ENCODE measurements at places on chromosomes 16 and 17. TPM values are rescaled to one million over a fixed set of nuclear protein-coding genes. Genes with fewer than 3 reads are reported as not detected.

ENPP7 gene
- total RNA-seq: not detected

- no peak for DNase-seq
These were observed 6.9 kb downstream of the PLLP start for GRCh38 chr16:57277586-57277985.

- no peak for DNase-seq
These were observed 36.3 kb downstream of the MYO18A start for GRCh38 chr17:29143894-29144293.

- no peak for DNase-seq
These were observed 7.1 kb downstream of the ANKFN1 start for GRCh38 chr17:56160422-56160821.

DNA sequence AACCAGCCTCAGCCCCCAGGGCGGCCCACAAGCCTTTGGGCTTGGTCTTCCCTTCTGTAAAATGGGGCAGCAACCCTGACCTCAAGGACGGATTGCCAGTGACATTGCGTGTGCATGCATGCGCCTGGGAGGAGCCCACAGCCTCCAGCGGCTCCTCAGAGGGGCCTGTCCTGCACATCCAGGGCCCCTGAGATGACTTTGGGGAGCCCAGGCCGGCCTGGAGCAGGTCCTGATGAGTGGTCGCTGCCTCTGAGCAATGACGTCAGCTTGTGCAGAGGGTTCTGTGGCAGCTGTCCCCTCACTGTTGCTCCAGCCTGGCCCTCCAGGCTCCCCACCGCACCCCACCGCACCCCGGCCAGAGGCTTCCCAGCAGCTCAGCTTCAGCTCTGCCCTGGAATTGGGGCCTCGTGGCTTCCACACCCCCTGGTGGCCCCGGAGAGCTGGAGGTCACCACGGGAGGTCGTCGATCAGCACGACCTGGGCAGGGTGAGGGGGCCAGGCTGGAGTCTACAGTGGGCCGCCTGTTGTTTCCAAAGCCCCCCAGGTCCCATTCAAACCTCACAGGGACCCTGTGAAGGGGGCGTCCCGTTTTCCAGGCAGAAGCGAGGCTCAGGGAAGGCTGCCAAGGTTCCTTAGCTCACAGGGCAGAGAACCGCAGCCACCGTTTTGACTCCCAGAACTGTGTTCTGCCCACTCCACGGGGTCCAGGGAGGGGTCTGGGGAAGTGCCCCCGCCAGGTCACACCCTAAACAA is 341.8 kb downstream of the SEC14L1 start:
- DNase-seq: no peak

FOXJ1 gene
- total RNA-seq: not detected

DNA sequence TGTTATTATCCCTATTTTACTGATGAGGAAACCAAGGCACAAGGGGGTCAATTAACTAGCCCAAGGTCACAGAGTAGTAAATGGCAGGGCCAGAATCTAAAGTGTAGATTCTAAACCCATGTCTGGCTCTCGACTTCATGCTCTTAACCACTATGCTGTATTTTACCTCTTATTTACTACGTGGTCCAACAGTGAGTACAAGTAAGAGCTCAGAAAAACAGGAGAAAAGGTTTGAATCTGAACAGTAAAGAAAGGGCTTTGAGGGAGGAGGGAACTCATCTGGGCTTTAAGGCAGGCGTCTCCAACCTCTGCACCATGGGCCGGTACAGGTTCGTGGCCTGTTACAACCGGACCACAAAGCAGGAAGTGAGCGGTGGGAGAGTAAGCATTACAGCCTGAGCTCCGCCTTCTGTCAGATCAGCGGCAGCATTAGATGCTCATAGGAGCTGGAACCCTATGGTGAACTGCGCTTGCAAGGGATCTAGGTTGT is 62.9 kb downstream of the SMURF2 start:
- DNase-seq: no peak

DNA sequence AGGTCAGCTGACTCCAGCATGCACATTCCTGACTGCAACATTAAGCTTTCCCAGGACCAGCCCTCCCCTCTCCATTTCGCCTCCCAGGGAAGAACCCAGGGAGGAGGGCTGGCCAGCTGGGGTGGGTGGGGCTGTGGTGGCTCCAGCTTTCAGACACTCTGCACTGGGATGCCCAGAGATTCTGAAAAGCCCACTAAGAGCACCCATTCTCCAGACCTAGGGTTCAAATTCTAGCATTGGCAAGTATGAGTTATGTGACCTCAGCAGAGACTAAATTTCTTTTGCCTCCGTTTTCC is 7.8 kb downstream of the DLX3 start:
- DNase-seq: no peak

GP1BA gene
- not detected for total RNA-seq

- no peak for DNase-seq
These were observed 17.7 kb downstream of the BCL7C start for GRCh38 chr16:30875871-30876801.

LRRC36 gene
- total RNA-seq: 2.8 TPM

SRP68 gene
- 62.0 TPM for total RNA-seq

- DNase-seq: no peak
These were observed 69.7 kb upstream of the FA2H start for GRCh38 chr16:74844041-74844980.

- DNase-seq: peak; percentile 40
These were observed 6.0 kb downstream of the CPSF4L start for GRCh38 chr17:73255671-73256181.

GSE1 gene
- total RNA-seq: 181 TPM

DNA sequence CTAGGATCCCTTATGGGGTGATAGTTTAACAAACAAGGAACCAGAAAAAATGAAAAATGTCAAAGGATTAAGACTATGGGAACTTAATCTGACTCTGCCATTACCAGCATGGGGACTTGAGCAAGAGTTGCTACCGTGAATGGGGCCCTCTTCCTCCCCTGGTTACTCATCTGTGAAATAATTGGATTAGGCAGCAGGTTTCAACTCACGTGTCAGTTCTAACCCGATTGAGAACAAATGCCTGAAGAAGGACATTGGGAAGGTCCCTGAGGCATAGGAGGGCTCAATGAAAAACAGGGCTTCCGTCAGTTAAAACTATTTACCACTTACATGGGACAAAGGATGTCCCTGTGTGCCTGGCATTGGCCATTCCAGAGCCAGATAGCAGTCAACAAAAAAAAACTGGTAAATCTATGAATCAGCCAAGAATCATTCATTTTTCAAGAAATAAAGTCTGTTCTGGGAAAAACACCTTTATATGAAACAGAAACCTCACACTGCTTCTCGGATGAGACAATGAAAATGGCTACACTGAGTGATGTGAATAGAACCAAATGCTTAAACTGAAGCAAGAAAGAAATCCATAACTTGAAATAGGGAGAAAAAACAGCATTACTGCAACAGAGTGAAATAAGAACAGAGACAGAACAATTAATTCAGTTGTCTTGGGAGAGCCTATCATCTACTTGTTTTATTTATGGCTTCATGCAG is 104.3 kb downstream of the ADAMTS18 start:
- DNase-seq: no peak

GRCh38 chr16:31355431-31356100 is 590 bp downstream of the ITGAX start:
- no peak for DNase-seq

DNA sequence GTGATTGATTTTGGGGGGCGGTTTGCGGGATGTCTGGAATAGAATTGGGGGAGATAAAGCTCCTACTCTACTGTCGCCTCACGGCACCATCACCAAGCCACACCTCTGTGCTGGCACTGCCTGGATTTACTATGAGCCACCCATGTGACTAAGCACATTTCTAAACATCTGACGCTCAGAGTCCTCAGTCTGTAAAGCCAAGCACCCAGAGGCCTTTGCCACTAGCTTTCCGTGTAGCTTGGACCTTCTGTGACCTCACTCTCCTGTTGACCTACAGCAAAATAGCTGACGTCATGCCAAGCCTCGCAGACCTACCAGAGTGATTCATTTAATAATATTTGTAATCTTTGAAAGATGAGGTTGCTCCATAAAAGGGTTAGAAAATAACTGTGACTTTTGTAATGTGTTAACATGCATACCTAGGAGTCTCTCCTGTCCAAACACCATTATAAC is 38.5 kb upstream of the MYOCD start:
- DNase-seq: peak; percentile 23

SHPK gene
- 25.5 TPM for total RNA-seq

SHISA9 gene
- not detected for total RNA-seq

- no peak for DNase-seq
These were observed 66.2 kb downstream of the TMEM132E start for GRCh38 chr17:34645594-34645993.

DNA sequence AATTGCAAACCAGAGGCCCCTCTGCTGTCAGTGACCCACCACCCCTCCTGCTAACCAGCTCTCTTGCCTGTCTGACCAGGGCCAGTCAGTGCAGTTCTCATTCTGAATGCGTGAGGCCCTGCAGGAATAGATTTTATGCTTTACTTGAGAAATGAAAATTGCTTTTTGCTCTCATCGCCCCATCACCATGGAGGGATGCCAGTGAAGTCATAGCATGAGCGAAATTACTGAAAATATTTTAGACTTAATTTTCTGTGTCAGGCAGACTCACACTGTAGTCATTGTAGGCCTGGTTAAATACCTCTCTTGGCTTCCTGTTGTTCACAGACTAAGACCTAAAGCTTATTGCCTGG is 490.5 kb upstream of the CDH5 start:
- no peak for DNase-seq

WNT9B gene
- total RNA-seq: 0.36 TPM

GRCh38 chr17:78933025-78933958 is 8.1 kb upstream of the TIMP2 start:
- DNase-seq: no peak

DNA sequence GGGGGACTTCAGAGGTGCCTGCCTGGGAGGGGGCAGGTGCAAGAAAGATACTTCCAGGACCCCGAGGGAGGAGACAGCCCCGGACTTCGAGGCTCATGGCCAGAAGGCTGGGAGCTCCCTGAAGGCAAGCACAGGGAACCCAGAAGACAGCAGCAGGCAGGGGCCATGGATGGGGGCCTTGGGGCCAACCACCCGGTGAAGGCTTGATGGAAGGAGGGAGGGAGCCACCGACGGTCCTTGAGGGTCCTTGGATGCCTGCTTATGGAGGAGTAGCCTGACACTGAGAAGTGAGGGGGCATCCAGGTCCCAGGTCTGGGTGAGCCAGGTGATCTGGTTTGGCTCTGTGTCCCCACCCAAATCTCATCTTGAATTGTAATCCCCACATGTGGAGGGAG is 89.7 kb downstream of the SEC14L1 start:
- DNase-seq: no peak

- DNase-seq: no peak
These were observed 4.2 kb upstream of the CORO7 start for GRCh38 chr16:4420505-4421105.

GRCh38 chr16:50932348-50932935 is 190.6 kb downstream of the CYLD start:
- DNase-seq: no peak

GRCh38 chr16:30068750-30069610 is 3.4 kb downstream of the ALDOA start:
- DNase-seq: no peak

DNA sequence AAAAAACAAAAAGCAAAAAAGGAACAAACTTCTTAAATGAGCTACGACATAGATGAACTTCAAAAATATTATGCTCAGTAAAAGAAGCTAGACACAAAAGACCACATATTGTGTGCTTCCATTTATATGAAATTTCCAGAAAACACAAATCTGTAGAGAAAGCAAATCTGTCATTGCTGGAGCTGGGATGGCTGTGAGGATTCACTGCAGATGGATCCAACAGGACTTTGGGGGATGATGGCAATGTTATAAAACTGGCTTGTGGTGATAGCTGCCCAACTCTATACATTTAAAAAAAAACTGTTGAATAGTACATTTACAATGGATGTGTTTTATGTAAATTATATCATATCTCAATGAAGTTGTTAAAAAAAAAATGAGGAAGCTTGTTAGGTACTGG is 52.6 kb upstream of the MAP3K14 start:
- no peak for DNase-seq

HOXB6 gene
- 9.2 TPM for total RNA-seq

DNA sequence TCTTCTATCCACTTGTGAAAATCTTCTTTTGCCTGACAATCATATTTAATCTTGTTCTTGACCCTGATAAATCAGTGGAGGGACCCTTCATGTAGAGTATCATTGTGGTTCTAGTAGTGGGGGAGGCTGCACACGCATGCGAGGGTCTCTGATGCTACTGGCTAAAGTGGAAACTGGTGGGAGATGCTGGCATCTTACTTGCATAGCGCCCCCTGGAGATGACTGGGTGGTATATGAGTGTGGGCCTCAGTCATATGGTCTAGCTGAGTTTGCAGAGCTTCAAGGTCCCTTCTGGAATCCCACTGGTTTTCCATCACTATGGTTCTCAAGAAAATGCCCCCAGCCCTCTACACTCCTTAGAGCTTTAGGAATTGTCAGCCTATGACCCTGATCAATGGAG is 236.4 kb upstream of the AXIN2 start:
- DNase-seq: no peak

CD300LB gene
- total RNA-seq: 0.63 TPM

- no peak for DNase-seq
These were observed 22.4 kb downstream of the ALDH3A2 start for GRCh38 chr17:19670908-19671307.

GRCh38 chr17:77254951-77255825 is 114.4 kb downstream of the SEC14L1 start:
- no peak for DNase-seq

FOXC2 gene
- total RNA-seq: 0.72 TPM

DNA sequence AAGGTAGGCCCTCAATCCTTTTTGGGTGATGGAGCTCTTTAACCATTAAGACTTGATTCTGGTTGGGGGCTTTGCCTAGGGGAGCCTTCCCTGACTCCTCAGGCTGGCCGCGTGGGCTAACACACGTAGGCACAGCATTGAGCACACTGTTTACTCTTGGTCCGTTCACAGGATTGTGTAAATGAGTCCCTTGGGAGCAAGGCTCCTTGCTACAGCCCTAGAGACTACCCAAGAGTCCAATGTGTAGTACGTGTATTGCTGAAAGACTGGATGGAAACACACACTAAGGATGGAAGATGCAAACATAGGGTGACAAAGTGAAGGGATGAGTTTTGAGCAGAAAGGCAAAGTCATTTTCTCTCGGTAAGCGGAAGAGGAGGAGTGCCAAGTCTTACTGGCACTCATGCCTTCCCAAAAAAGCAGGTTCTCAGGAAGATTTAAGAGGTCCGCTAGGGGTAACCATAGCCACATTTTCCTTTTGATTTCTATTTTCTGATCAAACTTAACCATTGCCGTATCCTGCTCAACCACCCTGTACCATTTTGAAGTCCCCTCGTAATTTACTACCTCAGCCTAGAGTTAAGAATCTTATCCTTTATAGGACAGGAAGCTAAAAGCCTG is 911 bp upstream of the ITGA2B start:
- no peak for DNase-seq

DNA sequence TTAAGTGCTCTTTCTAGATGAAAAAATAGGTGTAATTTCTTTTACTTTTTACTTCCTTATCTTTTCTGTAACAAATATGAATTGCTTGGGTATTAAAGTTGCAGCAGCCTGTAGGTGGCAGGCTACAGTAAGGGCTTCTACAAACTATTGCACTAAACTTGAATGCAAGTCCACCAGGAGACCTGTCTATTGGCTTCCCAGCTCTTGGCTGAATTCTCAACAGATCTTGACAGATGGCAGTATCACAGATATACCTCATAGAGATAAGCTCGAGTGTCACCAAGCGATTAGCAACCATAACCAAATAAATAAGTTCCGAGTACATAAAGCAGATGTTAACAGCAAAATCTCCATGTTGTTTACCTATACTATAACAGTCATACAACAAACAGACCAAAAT is 5.9 kb downstream of the BBS2 start:
- no peak for DNase-seq

All from omental fat pad (tissue), 4 donors.